ENCODE measurements at places on chromosomes 4 and X.

DNA sequence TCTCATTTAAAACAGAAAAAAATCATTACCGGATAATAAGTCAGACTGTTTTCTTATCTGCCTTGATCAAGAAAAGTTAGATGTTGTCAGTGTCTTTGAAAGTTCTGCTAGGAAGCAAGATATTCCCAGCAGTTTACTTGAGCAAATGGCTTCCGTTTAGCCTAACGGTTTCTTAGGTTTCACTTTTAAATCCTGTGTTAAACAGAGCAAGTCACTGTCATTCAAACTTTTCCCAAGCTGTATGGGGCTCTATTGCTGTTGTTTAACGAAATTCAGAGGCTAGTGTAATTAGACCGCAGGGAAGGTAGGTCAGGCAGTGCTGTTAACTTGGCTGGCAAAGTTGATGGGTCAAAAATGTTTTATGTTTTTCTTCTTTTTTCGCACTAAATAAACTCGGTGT is 80.3 kb upstream of the NEIL3 start:
- no peak for DNase-seq

GRCh38 chr4:186622788-186623464 is 67.6 kb upstream of the MTNR1A start:
- DNase-seq, result peak; percentile 84

DNA sequence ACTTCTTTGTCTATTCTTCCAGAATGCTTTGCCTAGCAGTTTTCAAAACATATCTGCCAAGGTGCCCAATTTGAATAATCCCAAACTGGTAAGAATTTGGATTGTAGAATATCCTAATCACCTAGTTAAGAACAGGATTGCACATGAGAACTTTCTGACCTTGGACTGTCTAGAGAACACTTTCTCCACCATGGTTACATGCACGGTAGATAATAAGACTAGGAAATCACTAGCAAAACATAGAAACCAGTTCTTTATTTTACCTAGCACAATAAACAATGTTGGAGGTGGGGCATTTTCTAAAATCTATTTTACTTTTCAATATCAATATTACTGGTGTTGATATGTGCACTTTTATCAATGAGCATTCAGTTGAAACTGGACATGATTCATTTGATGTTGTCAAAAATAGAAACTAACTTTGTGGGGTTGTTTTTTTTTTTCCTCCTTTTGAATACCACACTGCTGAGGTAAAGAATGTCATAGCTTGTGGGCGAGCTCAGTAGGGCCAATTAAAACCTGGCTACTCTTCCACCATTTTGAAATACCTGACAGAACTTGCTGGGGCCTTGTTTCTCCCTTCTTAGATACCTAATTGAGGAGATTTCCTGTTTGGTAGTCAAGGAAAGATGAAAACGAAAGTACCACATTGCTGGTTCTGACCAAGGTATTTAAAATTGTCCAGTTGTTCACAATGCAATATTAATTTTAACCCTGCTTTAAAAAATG is 10.4 kb downstream of the MID1IP1 start:
- no peak for DNase-seq

GRCh38 chr4:113826421-113826820 is 64.9 kb upstream of the CAMK2D start:
- DNase-seq, result peak; percentile 53

DNA sequence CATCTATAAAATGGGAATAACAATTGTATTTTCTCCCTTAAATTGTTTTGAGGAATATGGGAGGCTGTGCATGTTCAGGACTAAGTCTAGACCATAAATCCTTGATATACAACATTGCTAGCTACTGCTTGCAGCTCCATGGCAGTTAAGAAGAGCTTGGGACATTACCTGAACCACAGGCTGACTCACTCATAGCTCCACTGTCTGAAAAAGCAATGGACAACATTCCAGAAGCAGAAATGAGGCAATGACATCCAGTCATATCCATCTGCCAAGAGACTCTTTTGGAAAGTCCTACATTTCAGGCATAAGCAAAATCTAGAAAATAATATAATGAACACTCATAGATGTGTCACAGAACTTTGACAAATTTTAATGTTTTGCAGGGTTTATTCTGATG is 167.3 kb upstream of the LEF1 start:
- peak; percentile 70 for DNase-seq

- DNase-seq, result no peak
Measured at GRCh38 chr4:162349395-162349794, 185.6 kb upstream of the FSTL5 start.

DNA sequence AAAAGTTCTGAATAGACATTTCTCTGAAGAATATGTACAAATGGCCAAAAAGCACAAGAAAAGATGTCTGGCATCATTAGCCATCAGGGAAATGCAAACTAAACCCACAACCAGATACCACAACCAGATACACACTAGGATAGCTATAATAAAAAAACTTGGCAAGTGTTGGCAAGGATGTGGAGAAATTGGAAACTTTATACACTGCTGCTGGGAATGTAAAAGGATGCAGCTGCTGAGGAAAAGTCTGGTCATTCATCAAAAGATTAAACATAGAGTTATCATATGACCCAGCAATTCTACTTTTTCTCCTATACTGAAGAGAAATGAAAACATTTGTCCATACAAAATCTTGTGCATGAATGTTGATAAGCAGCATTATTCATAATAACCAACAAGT is 92.3 kb downstream of the UCHL1 start:
- DNase-seq, result no peak

DNA sequence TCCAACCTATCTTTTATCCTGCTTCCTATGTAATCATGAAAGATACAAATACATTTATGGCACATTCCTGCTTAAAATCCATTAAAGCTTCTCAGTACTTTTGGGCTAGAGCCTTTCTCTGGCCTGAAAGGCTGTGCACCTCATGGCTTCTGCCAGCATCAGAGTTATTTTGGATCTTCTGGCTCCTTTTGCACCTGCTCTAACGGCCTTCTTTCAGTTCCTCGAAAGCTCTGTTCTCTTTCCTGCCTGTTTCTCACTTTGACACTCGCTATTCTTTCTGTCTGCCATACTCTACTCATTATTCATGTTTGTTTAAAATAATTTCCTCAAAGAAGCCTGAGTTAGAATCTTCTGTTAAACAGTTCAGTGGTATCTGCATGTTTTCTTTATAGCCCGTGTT is 86.0 kb downstream of the LRP2BP start:
- DNase-seq, result no peak

- no peak for DNase-seq
Measured at GRCh38 chrX:30573125-30573524, 4.4 kb downstream of the TASL start.

- DNase-seq, result no peak
Measured at GRCh38 chr4:51963841-51964517, 56.2 kb downstream of the LRRC66 start.

GRCh38 chr4:109365939-109366338 is 63.5 kb upstream of the COL25A1 start:
- DNase-seq, result no peak

DNA sequence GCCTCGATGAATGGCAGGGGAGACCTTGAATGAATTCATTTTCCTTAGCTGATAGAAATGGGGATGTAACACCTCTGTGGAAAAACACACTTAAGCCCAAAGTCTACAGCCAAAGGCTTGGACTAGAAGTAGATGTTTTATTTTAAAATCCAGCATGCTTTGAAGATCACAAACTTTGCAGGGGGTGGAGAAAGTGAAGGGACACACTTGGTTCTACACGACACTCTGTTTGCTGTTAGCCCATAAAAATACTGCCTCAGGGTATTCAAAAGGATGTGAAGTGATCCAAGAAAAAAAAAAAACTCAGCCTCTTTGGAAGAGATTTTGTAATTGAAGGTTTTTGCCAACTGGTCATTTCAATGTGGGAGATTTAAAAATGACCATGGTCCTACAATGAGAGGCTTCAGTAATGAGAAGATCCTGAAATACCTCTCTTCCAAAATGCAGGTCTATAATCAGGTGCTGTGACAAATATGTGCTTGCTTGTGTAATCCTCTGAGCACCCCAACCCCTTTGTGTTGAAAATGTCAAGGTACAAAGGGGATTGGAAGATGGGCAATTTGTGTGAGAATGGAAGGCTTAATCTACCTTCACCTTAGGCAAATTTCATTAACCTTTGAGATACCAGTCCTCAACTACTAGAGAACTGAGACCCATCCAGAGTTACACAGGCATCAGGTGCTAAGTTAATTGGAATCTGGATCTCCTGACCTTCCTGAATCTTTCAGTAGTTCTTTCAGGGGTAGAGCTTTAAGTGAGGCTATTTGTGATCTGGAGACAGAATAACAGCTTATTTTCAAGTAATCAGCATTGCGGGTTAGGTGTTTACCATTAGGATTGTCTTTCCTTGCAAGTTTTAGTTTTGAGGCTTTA is 82.5 kb downstream of the HS6ST2 start:
- no peak for DNase-seq

GRCh38 chr4:8392591-8393190 is 47.8 kb downstream of the ACOX3 start:
- no peak for DNase-seq

DNA sequence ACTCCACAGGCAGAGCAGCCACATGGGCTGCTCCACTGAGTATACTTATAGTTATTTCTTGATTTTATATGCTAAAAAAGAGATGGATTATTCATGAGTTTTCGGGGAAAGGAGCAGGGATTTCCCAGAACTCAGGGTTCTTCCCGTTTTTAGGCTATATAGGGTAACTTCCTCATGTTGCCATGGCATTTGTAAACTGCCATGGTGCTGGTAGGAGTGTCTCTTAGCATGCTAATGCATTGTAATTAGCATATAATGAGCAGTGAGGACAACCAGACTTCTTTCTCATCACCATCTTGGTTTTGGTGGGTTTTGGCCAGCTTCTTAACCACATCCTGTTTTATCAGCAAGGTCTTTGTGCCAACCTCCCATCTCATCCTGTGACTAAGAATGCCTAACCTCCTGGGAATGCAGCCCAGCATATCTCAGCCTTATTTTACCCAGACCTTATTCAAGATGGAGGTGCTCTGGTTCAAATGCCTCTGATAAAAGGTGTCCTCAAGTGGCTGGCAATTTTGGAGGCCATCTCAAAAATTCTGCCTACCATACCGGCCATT is 213.0 kb upstream of the VEGFC start:
- peak; percentile 89 for DNase-seq

GRCh38 chr4:82611982-82612381 is 50.2 kb upstream of the TMEM150C start:
- no peak for DNase-seq

GRCh38 chr4:180994722-180995121 is 1248.5 kb upstream of the TENM3 start:
- no peak for DNase-seq

- peak; percentile 20 for DNase-seq
Measured at GRCh38 chr4:157217708-157218107, 2.8 kb upstream of the GRIA2 start.

DNA sequence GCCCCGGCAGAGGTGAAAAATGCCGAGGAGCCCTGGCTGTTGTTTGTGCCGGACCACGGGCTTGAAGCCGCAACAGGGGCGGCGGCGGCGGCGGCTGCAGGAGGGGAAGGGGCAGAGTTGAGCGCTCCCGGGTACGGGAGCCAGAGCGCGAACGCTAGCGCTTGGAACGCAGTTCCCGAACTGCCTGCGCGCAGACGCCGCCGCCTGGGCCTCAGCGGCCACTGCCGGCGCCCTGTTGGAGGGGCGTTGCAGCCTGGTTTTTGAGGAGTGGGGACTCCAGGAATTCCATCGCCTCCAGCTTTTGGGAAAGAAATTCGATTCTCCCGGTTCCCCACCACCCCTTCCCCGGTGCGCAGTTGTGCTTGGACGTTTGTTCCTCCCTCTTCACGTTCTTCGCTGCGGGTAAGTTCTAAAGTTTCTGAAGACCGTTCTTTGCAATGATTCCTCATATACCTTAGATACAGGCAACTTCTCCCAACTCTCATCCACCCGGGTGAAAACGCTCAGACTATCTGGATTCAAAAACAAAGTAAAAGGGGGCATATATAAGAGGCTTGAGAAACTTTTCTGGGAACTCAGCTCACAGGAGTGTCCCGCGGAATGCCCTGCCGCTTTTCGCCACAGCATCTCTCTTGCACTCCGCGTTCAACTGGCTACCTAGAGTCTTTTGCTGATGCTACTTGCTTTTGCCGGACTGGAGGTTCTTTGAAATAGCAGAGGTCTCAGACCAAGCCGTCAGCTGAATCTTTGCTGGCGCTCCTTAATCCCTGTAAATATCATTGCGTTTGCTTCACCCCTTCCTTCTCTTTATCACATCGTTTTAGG is 1.0 kb downstream of the FAT4 start:
- peak; percentile 46 for DNase-seq

- no peak for DNase-seq
Measured at GRCh38 chr4:12770351-12770750, 713.8 kb downstream of the RAB28 start.

DNA sequence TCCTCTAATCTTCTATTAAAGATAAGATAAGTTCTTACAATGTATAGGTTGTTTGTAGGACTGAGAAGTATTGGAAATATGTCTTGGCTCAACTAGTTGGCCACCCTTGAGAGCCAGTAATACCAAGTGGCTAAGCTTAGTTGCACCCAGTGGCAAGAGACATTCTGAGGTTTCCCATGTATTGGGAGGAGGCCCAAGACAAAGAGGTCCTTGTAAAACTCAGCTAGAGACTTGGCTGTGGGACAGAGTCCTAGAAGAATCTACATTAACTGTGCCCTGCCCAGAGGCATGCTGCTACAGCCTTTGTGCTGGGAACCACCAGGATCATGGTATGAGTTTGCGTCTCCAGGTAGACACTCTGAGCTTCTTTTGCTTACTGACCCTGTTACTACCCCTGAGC is 41.9 kb upstream of the SLC4A4 start:
- DNase-seq, result peak; percentile 39

DNA sequence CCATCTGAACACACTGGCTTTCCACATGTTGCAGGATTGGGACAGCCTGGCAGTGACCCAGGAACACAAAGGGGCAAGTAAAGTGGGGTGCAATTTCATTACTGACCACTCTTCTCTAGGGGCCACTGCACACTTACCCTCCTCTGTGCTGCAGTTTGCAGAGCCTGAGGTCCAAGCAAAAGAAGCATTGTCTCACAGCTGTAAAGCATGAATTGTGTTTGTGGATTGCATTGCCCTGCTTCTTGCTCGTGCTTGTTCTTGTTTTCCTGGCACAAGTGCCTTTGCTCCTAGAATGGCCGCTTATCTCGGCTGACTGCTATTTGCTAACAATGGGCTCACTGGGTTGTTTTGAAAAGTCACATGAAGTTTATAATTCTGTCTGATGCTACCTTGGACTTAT is 209.1 kb upstream of the JADE1 start:
- DNase-seq, result peak; percentile 12

DNA sequence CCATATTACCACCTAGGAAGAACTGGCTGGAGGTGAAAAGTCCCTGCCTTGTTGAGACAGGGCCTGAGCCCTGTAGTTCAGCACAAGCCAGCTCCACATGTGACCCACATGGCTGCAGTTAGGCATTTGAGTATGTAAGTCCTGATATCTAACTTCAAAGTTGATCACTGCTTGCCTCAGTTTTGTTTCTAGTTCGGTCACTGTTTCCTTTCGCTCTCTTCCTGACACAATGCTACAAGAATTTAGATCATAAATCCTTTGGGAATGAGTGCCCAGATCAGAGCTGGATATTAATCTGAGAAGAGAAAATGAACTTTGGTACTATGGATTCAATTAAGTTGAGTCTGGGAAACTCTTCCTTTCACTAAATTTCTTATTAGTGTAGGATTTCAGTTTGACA is 48.4 kb downstream of the AKAP4 start:
- DNase-seq, result peak; percentile 10

All from AG10803 (cell line).